Caco-2 (cell line): ENCODE measurements at places on chromosomes 1 and 21. TPM values are rescaled to one million over a fixed set of nuclear protein-coding genes. Genes with fewer than 3 reads are reported as not detected.
A peak's percentile ranks its signal among the peaks of the same experiment; 100 is the strongest.

DNA sequence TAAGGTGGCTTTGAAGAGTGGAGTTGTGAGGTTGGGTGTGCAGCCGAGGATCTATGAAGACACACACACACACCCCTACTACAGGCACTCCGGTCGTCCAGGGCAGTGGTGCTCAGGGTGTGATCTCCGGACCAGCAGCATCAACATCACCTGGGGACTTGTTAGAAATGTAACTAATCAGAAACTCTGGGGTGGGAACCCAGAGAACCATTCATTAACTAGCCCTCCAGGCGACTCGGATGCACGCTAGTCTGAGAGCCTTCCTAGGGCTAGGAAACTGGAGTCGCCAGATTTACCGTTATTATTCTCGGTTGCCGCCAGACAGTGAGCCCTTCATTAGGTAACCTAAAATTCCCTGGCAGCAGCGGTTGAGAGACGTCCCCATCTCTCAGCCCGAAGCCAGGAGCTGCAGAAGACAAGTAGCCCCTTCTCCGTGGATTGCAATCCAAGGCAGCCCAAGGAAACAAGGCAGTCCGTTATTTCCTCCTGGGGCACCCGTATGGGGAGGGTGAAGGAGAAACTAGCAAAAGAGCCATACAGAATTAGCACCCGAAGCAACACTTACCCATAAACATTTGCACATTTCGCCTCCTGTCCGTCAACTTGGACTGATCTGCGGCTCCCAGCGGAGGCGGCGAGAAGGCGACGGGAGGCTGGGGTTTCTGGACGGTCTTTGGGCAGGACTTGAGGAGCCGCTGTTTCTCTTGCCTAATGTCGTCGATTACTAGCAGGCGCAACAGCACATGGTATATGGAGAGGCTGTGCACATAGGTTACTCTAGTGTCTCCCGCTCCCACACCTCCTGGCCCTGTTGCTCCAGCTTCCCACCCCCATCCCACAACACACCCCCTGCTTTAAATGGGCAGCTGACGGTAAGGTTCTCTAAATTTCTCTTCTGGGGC, 2.9 kb upstream of the CCN1 start:
- H3K27me3 ChIP-seq = no peaks in the 10 kb centered on the region
- H3K27ac ChIP-seq = peak overlapping the region; percentile 90
- H3K4me3 ChIP-seq = peak overlapping the region; percentile 75
- peaks cover 35% of the 10 kb centered on the region for H3K4me1 ChIP-seq

DNA sequence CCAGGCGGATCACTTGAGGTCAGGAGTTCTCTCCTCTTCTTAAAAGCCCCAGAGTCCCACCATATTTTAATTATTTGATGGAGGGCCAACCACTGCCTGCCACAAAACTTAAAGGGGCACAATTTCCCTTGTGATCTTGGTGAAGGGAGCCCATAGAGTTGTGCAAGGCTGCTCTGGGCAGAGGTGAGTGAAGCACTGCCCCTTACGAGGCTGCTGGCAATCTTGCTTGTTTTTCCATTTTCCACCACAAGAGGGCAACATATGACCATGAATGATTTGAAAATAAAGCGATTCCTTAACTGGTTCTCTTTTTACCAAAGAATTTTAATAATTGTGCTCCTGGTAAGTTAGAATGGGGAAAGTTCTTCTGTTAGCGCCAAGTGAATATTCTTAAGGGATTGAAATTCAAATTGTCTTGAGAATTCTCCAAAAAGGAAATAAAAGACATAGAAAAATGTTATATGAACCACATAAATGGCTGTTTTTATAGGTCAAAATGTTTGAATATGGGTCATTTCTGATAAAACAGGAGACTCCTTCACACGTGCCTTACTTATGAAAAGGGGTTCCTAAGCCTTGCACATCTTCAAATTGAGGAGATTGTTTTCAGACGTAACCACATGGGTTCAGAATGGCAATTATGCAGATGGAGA, 22.7 kb downstream of the PGM1 start:
- H3K36me3 ChIP-seq = no peaks in the 10 kb centered on the region
- DNase-seq = peak; percentile 74
- H3K4me1 ChIP-seq = no peaks in the 10 kb centered on the region; the same call in 1 of the 2 replicates
- H3K27ac ChIP-seq = no peak overlapping the region

GRCh38 chr1:45772971-45773370, 22.5 kb upstream of the IPP start:
- no peak for DNase-seq
- no peak overlapping the region for H3K27ac ChIP-seq
- H3K4me3 ChIP-seq = no peak overlapping the region
- no peaks in the 10 kb centered on the region for H3K27me3 ChIP-seq
- no peaks in the 10 kb centered on the region for H3K4me1 ChIP-seq

DNA sequence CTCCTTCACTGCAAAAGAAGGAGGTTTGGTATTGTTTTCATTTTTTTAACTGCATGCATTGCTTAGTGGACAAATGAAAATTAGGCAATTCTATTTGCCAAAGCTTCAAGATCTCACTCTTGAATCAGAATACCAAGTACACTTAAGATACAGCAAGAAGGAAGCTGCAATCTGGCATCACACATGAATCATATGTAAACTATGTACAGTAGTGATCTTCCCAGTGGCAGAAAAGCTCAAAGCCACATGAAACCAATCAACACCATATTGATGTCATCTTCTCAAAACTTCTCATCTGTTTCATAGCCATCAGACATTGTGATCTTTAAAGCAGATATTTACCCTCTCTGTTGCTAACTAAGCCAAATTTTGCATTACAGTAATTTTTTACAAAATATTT, 550.1 kb downstream of the LTN1 start:
- H3K4me1 ChIP-seq = no peaks in the 10 kb centered on the region
- no peak for DNase-seq
- no peak overlapping the region for H3K4me3 ChIP-seq
- no peak overlapping the region for H3K27ac ChIP-seq
- H3K36me3 ChIP-seq = no peaks in the 10 kb centered on the region

DNA sequence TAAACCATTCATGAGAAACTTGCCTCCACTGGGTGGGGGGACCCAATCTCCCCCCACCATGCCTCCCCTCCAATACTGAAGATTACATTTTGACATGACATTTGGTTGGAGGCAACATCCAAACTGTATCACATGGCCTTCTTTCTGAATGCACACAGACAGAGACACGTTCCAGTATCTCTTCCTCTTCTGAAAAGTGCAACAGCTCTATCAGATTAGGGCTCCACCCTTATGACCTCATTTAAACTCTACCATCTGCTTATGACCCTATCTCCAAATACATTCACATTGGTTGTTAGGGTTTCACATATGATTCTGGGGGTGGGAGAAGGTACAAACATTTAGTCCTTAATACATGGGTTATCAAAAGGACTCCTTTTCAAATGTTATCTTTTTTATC, 481.8 kb upstream of the NFIA start:
- DNase-seq = no peak
- no peak overlapping the region for H3K4me3 ChIP-seq
- no peaks in the 10 kb centered on the region for H3K27me3 ChIP-seq
- H3K4me1 ChIP-seq = no peaks in the 10 kb centered on the region

GRCh38 chr1:37560401-37561132, 3.8 kb downstream of the DNALI1 start:
- no peak for DNase-seq
- no peaks in the 10 kb centered on the region for H3K36me3 ChIP-seq
- peaks cover 17% of the 10 kb centered on the region for H3K4me1 ChIP-seq
- no peak overlapping the region for H3K4me3 ChIP-seq
- H3K27me3 ChIP-seq = no peaks in the 10 kb centered on the region

Gene TEDDM1
- total RNA-seq = not detected in 2 replicates

Gene CD164L2
- 0.21 TPM in 1 of 2 replicates, not detected in the other for total RNA-seq
